DMS53 (cell line): ENCODE measurements at places on chromosomes 3 and 15.

DNA sequence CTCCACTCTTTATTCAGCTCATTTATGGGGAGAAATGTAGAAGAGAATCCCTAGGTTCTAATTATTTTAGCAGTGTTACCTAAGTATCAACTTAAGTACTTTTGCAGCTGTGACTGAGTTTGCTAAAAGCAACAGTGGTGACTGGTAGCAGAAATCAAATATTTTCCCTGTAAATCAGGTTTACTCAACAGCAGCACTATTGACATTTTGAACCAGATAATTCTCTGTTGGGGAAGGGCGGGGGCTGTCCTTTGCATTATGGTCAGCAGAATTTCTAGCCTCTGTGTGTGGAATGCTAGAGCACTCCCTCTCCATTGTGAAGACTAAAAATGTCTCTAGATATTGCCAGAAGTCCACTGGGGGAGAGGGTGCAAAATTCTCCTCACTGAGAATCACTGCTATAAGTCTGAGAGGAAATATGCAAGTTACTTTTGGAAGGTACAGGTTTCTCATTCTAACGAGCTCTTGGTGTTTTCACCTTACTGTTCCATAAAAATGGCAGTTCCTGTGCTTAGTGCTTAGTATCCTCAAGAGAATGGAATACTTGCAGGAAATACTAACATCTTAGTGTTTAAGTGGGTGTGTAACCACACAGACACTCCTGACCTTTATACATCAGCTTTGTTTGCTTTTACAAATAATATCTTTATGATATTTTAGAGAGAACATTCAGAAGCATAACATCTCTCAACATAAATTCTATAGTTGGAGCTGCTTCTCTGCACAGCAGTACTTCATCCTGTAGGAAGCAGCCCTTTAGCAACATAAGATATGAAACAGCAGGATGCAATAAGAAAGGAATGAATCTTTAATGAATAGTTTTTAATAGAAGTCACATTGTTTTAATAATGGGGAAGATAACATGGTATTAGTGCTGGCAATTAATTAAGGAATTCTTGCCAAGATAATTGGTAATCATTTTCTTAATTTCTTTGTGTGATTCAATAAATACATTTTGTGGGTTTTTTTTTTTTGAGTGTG lies 246.5 kb upstream of the GOLIM4 start:
- DNase-seq: peak; percentile 43

GRCh38 chr15:36914466-36914865 lies 185.9 kb downstream of the MEIS2 start:
- DNase-seq: no peak

DNA sequence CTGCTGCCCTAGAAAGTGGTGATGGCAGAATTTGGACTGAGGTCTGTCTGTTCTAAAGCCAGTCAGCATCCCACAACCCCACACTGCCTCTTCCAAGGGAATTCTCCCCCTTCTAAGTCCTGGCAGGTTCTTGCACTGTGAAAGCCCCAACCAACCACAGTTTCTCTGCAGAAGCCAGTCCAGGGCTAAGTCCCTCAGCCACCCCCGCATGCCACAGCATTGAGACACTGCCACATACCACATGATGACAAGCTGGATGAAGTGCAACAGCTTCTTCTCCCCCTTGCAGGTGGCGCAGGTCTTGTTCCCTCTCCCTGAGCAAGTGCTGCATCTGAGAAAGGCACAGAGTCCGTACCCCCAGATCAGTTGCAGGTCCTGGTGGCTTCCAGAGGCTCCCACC lies 18.6 kb downstream of the SSUH2 start:
- no peak for DNase-seq

GRCh38 chr3:122903171-122903570 lies 108.3 kb downstream of the SLC49A4 start:
- DNase-seq: no peak

GRCh38 chr3:2931265-2931664 lies 178.9 kb downstream of the IL5RA start:
- DNase-seq: no peak

GRCh38 chr3:43028001-43028400 lies 48.9 kb downstream of the GASK1A start:
- DNase-seq: no peak

DNA sequence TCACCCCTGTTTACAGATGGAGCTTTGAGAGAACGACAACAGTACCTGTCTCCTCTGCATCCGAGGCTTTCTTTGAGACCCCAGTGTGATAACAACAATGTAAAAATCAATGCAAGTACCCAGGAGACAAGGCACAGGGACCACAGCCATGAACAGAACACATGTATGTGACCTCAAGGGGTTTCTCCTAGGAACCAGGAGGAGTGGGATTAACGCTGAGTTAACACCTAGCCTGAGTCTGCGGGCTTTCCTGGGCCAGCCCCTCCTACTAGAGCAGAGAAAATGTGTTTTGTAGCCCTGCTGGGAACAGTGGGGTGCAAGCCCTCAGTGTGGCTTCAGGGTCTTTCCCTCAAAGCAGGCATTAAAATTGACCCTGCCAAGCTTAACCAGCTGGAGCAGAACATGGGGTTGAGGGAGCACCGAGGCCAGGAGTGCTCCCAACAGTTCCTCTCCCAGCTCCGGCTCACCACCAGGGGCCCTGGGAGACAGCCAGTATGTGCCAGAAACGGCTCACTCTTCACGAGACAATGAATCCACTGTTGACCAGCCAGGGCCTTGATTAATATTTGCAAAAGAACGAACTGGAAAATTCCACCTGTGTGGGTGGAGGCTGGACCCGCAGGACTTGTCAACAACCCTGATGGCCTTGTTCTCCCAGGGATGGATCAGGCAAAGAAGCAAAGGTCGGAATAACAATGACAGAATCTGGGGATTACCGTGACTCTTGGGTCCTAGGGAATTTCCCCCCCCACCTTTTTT lies 3.6 kb downstream of the CHDH start:
- peak; percentile 80 for DNase-seq

DNA sequence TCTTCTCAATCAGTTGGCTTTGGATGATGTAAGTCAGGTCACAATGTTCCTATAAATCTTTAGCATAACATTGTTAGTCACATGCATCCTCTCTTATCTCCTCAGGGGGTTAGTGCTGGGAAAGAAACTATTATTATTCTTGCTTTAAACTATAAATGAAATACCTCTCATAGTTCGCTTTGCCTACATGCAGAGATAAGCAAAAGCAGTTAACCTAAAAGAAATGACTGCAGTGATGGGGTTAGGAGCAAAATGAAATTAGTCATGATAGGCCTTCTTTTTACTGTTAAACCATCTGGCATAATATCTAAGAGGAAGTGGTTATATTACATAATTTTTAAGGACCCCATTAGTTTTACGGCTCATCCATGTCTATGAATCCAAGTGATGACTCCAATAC lies 91.7 kb upstream of the IGSF10 start:
- DNase-seq: no peak

DNA sequence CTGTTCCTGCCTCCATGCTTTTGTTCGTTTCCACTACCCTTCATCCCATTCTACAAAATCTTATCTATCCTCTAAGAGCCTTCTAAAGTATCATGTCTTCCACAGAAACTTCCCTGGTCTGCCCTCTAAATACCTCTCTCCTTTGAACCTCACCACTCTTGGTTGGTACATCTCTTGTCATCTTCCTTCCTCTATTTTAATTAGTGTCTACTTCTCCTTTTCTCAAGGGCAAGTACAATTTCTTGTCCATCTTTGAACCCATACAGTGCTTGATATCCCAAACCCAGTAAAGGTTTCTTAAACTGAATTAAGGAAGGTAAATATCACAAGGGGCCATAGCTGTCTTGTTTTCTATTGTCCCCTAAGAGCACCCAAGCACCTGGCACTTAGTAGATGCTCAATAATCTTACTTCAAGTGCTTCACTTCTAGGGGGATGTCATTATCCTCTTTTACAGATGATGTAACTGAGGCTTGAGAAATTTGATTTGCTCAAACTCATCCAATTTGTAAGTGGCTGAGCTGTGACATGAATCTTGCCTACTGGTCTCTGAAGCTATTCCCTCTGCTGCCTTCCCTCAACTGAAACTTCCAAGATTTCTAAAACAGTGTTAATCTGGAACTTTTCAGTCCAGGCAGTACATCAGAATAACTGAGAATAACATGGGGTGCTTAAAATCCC lies 2.6 kb upstream of the DAPK2 start:
- no peak for DNase-seq

GRCh38 chr15:39704689-39705088 lies 78.0 kb downstream of the FSIP1 start:
- no peak for DNase-seq

DNA sequence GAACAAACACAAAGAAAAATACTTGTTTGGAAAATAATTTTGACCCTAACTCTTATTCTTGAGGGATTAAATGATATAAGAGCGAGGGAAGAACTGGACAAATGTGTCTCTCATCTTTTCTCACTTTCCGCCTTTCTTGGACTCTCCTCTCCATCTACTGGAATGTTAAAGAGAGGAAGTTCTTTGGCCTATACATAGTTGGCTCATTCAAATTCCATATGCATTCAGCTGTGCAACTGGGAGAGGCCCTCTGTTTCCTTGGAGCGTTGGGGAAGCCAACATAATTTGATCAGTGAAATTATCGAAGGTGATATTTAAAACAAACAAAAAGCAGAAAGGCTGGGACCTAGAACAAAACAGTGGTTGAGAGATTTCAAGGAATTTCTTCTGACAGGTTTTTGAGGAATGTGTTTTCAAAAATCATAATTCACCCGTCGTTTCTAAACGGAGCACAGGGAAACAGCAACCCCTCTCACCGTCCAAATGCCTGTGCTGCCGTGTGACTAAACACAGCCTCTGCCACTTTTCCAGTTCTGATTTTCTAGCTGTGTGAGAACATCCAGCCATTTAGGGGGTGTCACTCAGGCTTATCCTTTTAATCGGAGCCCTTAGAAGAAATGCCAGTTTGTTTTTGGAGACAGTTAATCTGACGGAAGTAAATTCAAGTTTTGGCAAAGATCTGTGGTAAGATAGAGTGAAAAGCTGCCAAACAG lies 489.9 kb downstream of the SOX2 start:
- DNase-seq: no peak

DNA sequence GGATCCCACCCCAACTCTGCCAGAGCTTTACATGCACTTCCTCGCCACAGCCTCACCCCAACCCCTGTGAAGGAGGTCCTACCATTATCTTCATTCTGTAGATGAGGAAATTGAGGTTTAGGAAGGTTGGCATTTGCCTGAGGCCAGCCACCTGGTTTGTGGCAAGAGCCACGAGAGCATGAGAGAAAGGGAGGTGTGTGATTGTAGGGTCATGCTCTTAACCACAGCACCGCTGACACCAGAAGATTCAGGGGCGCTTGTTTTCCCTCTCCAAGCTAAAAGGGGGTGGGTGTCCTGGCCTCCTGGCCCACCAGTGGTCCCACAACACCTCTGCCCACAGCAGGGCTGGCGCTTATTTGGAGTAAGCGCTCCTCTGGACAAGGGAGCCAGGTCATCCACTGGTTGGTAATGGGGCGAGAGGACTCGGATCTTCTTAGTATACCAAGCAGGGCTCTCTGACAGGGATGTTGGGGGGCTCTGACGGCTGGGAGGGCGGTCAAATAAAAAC lies 691 bp downstream of the RHCG start:
- no peak for DNase-seq

DNA sequence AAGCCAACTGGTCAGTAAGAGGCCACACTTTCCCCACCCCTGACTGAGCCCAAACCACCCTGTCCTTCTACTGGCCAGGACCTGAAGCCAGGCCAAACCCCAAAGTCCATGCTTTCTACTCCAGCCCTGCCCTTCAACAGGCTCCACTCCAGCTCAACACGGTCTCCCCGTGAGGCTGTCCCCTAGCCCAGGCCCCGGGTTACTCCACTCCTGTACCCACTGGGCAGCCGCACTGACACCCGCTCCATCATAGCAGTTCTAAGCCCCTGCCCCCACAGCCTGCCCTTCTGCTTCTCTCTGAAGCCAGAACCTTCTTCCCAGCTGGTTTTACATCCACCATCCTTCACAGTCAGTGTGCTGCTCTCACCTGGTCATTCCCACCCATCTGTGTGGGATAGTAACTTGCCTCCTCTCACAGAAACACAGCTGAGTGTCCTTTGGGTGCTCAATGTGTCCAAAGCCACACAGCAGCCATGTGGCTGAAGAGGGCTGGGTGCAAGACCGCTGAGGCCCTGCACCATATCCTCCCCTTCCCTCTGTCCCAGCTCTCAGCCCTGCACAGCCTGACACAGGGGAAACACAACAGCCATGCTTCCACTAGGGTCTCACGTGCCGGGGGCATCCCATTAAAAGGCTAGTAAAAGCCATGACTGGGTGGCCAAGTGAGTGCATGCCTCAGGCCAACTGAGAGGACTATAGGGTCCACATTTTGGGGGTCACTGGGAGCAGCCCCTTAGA lies 38.1 kb downstream of the TLE3 start:
- no peak for DNase-seq

DNA sequence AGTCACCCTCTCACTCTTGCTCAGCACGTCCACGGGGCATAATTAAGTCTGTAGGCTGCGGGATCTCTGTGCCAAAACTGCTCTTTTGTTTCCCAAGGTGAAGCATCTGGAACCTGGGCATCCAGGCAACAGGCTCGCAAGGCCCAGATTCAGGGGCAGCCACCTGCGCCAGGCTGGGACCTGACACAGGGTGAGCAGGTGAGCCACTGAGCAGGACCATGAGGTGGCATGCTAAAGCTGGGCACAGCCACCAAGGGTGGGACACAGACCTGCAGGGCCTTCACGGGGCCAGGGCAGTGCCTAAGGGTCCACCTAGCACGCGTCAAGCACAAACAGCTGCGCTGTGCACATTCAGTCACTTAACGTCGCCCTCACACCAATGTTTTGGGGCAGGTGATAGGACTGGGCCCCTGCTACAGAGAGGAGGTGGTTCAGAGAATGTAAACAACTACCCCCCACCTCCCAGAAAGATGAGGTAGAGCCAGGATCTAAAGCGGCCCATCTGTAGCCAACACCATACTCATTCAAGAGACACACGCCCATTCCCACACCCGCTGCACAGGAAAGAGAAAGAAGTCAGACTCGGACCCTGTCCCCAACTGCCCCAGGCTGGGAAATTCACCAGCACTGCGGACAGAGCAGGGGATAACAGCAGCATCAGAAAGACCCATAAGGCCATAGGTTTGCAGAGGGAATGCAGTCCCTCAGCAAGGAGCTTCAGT lies 16.3 kb downstream of the XXYLT1 start:
- no peak for DNase-seq
